ENCODE measurements at places on chromosomes 2 and 18.

- DNase-seq: no peak
Measured at GRCh38 chr2:164371916-164372315, 249.4 kb downstream of the GRB14 start.

DNA sequence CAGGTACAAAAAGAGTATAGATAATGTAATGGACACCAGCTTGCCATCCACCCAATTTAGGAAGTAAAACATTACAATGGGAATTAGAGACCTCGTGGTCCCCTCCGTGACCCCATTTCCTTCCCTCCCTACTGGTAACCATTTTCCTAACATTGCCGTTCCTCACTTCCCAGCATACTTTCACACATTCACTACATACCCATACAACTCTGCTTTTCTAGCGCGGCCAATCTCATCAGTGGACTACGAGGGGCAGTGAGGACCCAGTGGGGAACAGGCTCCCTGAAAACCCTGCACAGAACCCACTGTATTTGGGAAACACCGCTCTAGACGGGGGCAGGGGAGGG is 1.1 kb downstream of the ENOSF1 start:
- no peak for DNase-seq

GRCh38 chr2:26640331-26640745 is 828 bp downstream of the CIB4 start:
- no peak for DNase-seq

DNA sequence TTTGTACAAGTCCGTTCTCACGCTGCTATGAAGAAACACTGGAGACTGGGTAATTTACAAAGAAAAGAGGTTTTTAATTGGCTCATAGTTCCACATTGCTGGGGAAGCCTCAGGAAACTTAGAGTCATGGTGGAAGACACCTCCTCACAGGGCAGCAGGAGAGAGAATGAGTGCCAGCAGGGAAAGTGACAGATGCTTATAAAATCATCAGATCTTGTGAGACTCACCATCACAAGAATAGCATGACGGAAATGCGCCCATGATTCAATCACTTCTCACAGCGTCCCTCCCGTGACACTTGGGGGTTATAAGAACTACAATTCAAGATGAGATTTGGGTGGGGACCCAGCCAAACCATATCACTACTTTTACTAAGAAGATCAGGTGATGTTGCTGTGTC is 285.8 kb downstream of the TMX3 start:
- no peak for DNase-seq

GRCh38 chr2:205858881-205859441 is 176.7 kb downstream of the NRP2 start:
- no peak for DNase-seq

- no peak for DNase-seq
Measured at GRCh38 chr18:31246460-31246859, 71.5 kb upstream of the DSG1 start.

GRCh38 chr2:176068419-176068832 is 15.3 kb downstream of the EVX2 start:
- no peak for DNase-seq

DNA sequence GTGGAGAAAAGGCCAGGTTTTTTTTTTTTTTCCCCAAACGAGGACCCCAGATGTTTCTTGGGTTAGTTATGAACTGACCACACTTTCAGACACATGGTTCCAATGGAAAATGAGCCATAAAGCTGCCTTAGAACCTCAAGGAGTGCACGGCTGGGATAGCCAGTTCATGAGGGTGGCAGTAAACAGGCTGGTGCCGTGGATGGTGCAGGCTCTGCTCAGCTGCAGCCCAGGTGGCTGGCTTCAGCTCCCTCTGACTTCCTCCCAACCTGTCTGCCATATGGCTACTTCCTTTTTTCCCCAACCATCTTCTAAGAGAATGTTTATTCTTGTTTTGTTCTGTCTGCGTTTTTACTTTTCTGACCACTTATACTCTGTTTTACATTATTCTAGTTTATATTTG is 109.8 kb upstream of the LMAN1 start:
- no peak for DNase-seq
